ENCODE measurements at places on chromosomes 1 and 21.

GRCh38 chr1:245085508-245086095 is 69.2 kb upstream of the KIF26B start:
- no peak for DNase-seq

GRCh38 chr1:207486198-207486597 is 9.8 kb upstream of the CR1 start:
- DNase-seq: no peak

DNA sequence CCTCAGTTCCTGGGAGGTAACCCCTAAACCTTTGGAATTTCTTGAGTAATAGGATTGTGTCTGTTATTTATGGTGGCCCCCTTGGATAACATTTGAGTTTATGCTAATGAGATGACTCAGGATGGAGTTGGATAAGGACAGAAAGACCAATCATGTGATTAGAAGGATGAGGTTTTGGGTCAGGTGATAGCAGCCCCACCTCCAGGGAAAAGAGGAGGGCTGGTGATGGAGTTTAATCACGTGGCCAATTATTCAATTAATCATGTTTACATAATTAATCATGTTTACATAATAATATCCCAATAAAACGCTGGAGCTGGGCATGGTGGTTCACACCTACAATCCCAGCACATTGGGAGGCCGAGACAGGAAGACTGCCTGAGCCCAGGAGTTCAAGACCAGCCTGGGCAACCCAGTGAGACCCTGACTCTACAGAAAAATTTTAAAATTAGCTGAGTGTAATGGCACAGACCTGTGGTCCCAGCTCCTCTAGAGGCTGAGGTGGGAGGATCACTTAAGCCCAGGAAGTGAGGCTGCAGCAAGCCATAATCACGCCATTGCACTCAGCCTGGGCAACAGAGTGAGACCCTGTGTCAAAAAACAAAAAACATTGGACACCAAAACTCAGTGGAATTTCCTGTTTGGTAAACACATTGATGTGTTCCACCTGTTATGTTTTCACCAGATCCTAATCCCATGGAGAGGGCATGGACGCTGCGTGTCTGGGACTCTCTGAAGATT is 73.3 kb downstream of the NUP210L start:
- DNase-seq: no peak

DNA sequence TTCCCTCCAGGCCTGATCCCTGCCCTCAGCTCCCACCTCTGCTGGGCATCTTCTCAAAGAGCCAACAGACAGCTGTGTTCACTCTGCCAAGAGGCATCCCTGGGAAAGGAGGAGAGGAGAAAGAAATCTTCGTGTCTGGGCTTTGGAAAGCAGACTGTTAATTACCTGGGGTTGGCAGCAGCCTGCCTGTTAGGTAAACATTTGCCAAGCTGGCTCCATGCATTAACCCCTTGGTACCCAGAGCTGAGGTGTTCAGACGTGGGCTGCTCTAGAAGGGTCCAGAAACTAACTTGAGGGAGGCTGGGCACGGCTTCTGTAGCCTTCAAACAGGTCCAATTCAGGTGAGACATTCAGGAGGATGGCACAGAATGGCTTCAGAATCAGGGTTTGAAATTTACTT is 8.7 kb upstream of the EXTL1 start:
- no peak for DNase-seq

GRCh38 chr1:215228193-215228592 is 145.7 kb downstream of the KCNK2 start:
- no peak for DNase-seq

DNA sequence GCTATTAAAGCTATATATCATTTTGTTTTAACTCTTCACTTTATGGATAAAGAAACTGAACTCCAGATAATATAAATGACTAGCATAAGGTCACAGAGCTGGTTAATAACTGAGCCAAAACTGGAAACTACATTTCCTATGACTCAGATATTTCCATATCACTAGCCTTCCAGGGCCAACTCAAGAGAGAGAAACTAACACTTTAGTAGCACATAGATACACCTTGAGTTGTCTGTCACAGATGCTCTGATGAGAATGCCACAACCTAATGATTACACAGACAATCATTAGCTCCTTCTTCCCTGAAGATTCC is 40.7 kb downstream of the NME7 start:
- DNase-seq: no peak

GRCh38 chr1:9784508-9785133 is 39.1 kb downstream of the CLSTN1 start:
- no peak for DNase-seq

- no peak for DNase-seq
Measured at GRCh38 chr1:116252785-116253184, 120.3 kb upstream of the ATP1A1 start.

GRCh38 chr1:56472860-56473259 is 106.5 kb downstream of the PLPP3 start:
- no peak for DNase-seq

DNA sequence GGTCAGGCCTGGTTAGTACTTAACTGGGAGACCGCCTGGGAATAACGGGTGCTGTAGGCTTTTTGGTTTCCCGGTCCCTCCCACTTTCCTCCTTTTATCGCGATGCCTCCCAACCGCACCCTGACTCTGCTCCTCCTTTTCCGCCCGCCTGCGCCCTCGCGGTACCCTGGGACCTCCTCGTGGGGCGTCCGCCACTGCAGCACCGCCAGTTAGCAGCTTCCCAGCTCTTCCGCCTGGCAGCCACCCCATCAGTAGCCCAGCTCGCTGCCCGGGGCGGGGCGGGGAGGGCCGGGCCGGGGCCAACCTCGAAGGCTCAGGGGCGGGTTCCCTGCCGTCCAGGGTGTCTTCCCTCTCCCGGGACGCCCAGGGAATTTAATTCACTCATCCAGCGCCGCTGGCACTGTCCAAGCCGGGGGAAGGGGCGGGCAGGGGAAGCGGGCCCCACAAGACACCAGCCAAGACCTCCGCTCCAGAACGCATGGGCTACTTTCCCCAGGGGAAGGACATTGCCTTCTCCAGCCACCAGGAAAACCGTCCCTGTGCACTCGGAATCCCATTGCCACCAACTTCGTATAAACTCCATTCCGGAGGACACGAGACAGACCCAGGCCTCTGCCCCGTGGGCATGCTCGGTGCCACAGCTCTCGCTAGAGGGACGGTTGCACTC is 2.0 kb upstream of the ZNF678 start:
- no peak for DNase-seq

GRCh38 chr1:15712168-15712567 is 23.9 kb upstream of the SLC25A34 start:
- DNase-seq: no peak

DNA sequence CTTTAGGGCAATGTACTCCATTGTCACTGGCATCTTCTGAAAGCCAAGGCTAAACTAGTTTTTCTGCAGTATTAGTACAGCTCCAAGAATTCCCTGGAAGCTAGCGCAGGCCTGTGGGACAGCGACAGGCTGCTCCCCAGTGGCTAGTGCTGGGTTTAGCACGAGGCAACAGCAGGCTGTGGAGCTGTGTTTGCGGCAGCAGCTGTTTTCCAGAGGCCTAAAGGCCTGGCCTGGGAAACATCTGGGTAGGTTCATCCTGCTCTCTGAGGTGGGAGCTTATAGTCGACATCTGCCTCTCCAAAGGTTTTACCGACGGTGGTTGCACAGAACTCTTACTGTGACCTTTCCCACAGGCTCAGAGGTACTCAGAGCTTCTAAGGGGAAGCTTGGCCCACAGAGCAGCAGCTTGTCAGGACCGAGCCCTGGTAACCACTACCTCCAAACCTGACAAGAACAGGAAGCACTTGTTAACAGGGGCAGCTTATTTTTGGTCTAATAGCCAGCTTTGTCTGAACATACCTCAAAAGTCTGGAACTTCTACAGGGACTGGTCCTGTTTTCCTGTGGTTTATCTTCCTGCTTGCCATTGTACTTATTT is 17.2 kb downstream of the CC2D1B start:
- DNase-seq: no peak

DNA sequence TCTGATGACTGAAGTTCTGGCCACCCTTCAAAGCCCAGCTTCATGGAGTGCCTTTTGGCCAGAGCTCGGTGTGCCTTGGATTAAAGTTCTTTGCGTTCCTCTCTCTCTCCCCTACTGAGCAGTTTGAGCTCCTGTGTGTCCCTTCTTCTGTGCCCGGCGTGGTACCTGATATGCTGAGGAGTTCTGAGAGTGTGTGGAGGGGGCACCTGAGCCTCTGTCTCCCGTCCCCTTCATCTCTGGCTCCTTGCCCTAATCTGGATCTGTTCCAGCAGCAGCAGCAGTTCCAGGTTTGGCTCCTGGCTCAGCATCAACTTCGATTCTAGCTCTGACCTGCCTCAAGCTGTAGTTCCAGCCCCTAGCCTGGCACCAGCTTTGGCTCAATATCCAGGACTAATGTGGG is 25.1 kb upstream of the MYCL start:
- DNase-seq: no peak

GRCh38 chr1:235160383-235160956 is 580 bp downstream of the RBM34 start:
- DNase-seq: no peak

DNA sequence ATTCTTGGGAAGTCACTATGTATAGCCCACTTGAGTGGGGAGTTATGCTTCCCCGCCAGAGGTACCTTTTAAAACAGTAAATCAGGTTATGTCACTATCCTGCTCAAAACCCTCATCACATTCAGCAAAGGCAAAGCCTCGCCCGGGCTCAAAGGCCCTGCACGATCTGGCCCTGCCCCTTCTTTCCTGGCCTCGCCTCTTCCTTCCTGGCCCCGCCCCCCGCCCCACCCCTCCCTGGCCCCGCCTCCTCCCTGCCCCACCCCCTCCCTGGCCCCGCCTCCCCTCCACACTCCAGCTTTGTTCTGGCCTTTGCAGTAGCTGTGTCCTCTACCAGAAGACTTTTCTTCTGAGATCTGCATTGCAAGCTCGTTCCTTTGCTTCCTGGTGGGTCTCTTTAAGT is 6.6 kb downstream of the LDLRAD2 start:
- DNase-seq: no peak

DNA sequence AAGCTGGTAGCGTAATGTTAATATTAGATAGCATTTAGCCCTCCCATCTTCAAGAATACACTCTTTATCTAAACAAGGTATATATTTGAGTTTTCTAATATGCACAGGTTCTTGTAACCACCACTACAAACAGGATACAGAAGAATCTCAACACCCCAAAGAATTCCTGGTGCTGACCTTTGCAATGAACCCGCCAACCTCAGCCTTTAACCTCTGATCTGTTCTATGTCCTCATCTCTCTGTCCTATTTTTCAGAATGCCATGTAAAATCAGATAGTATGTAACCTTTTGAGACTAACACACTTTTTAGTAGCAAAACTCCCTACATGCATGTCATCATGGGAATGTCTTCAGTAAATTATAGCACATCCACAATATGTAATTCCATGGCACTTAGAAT is 71.1 kb downstream of the LRRC8C start:
- no peak for DNase-seq

DNA sequence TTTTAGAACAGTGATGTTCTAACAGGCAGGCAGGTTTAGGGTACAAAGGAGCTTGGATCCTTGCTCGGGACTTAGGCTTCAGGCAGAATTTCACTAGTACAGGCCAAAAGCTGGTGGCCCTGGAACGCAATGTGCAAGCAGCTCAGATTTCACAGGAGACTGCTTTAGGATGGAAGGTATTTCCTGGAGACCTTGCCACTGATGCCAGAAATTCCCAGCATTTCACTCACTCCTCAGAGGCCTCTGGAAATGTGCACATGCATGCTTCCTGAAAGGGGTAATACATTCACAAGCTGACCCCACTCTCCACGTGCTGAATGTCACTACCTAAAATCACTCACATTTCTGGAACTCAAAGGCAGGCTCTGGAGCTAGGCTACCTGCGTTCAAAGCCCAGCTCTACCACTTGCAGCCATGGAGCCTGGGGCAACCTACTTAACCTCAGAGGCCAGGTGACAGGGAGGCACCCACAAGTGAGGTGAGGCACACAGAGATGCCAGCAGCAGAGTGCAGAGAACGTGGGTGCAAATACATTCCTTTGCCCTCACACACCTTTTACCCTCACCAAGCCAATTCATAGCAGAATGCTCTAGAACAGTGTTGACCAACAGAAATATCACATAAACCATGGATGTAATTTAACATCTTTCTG is 56.5 kb downstream of the CDC7 start:
- no peak for DNase-seq

DNA sequence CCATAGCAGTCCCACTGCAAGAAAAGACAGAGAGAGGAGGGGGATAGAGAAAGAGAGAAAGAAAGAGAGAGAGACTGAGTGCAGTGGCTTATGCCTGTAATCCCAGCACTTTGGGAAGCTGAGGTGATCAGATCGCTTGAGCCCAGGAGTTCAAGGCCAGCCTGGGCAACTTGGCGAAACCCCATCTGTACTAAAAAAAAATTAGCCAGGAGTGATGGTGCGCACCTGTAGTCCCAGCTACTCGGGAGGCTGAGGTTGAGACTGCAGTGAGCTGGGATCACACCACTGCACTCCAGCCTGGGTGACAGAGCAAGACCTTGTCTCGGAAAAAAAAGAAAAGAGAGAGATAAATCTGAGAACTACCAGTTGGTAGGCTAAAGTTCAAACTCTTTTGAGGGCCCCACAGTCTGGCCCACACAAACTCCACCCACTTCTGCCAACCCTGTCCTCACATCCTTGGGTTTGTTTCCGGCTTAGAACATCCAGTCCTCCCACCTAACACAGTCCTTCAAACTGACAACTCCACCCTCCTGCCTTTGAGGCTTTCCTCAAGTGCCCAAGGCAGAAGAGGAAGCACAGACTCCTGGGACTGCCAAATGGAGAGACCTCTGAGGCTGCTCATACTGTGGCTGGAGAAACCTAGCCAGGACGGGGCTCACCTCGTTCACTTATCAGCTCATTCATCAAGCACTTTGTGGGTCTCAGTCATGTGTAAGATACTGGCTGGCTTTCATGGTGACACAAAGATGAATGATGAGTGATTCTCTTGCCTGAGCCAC is 20.1 kb downstream of the TFAP2E start:
- DNase-seq: no peak

DNA sequence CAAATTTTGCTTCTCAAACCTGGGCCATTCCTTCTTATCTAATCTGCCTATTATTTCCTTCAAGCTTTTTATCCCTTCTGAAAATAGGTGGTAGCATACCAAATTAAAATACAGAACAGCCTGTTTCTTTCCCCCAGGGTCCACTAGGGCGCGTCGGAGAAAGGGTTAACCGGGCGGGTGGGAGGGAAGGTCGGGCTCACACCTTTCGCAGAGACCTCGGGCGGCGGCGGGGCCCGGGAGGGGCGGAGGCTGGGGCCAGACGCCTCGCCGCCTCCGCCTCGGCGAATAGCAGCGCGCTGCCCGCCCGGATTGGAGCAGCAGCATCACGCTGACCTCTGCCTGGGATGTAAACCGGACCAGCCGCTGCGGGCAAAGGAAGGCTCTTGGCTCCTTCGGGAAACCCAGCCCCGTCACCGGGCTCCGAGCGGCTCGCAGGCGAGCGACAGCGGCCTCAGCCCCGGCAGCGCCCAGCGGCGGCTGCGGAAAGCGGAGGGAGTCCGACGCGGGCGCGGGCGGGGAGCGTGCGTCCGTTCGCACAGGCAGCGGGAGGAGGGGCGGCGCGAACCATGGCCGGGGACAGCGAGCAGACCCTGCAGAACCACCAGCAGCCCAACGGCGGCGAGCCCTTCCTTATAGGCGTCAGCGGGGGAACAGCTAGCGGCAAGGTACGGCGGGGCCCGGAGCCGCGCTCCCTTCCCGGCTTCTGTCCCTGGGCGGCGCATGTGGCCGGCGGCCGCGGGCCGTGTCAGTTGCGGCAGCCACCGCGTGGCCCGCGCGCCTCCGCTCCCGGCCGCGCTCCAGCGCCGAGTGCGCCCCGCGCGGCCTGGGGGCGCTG is at the start of gene UCK2:
TSS of gene UCK2 (plus strand) at position 347 of the 835 bp plus-strand sequence. CDS start at position 567, 220 bp downstream.
- DNase-seq: no peak
